ENCODE measurements at places on chromosomes 16 and 17.

DNA sequence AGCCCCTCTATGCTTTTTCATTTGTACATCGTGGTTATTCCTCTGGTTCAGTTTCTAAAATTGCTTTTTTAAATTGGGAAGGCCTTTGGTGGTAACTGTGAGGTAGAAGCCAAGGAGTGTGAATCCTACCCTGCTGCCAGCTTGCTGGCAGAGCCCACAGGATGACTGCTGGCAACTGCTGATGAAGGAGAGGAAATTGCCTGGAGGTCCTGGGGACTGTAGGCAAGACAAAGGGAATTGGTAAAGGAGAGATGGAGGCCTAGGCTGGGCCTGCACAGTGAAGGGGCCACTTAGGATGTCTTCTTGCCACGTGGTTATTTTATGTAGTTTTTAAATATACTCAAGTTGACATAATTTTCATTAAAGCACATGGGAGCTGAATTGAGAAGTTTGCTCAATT is 15.8 kb downstream of the C17orf58 start:
- DNase-seq: no peak

DNA sequence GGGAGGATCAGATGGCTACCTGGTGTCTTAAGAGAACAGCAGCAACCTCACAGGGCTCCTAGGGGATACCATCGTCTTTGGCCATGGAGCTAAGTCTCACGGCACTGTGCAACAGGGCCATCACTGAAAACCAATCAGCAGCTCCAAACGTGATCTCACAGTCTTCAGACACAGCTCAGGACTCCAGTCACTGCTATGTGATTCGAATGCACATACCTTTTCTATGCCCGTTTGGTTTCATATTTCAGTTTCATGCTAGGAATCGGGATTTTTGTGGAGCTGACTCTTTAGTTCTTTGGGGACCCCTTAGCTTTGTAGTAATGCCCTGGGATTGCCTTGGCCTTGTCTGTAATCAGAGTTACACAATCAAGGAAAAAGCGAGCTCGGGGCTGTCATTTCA is 162.8 kb upstream of the CDH11 start:
- no peak for DNase-seq

- DNase-seq: no peak
Observed at GRCh38 chr16:5026664-5027063, 7.1 kb downstream of the NAGPA start.

GRCh38 chr16:67040906-67041305 is 12.0 kb downstream of the CBFB start:
- DNase-seq: no peak

DNA sequence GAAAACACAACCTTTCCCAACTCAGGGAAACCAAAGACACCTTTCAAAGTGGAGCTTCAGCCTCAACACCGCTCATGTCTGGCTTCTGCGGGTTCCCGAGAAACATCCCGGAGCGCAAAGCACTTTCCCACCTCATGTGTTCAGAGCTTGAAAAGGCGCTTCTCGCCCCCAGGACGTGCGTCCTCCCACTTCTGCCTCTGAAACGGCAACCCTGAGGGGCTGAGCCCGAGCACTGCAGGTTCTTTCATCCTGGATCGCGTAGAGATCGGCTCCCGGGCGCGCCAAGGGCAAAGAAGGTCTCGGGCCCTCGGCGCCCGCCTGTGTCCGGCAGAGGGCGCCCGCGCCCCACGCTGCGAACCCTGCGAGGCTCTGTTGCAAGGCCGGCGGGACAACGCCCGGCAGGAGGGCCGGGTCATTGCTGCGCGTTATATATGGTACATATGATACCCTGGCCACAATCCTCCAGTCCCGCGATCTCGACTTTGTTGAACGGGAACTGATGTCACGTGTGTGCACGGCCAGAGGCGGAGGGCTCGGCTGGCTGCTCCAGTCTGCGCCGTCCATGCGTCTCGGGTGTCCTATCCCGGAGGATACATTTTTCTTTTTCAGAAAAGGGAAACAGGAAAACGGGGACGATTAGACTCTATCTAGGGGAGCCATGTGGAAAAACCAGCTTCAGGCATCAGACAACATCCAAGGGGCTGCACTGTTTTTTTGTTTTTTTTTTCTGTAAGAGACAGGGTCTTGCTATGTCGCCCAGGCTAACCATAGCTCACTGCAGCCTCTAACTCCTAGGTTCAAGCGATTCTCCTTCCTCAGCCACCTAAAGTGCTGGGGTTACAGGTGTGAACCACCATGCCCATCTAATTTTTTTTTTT is 19.1 kb downstream of the COQ7 start:
- DNase-seq: peak; percentile 78

Measured in pulmonary artery endothelial cell (primary cell).